ENCODE measurements at places on chromosomes 7 and 10.
A peak's percentile ranks its signal among the peaks of the same experiment; 100 is the strongest.

GRCh38 chr10:48462482-48463020 lies 142.3 kb downstream of the ARHGAP22 start:
- DNase-seq = no peak

DNA sequence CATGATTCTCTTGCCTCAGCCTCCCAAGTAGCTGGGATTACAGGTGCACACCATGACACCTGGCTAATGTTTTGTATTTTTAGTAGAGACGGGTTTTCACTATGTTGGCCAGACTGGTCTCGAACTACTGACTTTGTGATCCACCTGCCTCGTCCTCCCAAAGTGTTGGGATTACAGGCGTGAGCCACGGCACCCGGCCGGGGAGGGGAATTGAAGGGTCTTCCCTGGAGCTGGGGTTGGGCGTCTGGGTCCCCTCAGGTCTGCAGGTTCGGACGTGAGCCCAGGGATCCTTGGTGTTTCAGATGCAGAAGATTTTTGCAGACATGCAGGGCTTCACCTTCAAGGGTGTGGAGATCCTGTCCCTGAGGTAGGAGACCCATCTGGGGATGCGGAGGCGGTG lies 6.0 kb upstream of the MUC12 start:
- no peak for DNase-seq

- DNase-seq = no peak
Measured at GRCh38 chr10:46282842-46283574, 3.8 kb upstream of the ANTXRL start.

GRCh38 chr10:101897633-101898032 lies 54.0 kb upstream of the KCNIP2 start:
- no peak for DNase-seq

GRCh38 chr7:43569424-43569823 lies 13.5 kb upstream of the STK17A start:
- DNase-seq = no peak

- DNase-seq = no peak
Measured at GRCh38 chr10:89516149-89516832, 19.1 kb downstream of the SLC16A12 start.

DNA sequence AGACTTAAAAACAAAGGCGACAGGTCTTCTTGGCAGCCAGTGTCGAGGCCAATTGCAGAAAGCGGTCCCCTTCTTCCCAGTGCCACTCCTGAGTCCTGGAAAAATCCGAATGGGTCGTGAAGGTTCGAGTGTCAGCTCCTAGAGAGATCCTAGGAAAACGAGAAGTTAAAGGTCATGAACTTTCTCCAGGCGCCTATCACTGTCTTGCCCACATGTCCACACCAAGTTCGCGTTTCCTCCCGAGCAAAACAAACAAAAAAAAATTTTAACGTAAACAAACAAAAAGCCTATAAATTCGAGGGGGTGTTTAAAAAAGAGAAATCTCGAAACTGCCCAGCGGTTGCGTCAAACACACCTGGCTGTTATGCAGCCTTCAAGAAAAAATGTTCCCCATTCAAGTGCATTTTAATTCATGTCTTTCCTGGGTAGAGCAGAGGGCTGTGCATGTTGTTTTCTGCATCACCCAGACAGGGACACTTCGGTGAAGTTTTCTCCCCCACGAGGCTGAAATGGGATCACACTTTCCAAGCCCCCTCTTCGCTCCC lies 1.5 kb downstream of the ARHGAP21 start:
- DNase-seq = peak; percentile 59

DNA sequence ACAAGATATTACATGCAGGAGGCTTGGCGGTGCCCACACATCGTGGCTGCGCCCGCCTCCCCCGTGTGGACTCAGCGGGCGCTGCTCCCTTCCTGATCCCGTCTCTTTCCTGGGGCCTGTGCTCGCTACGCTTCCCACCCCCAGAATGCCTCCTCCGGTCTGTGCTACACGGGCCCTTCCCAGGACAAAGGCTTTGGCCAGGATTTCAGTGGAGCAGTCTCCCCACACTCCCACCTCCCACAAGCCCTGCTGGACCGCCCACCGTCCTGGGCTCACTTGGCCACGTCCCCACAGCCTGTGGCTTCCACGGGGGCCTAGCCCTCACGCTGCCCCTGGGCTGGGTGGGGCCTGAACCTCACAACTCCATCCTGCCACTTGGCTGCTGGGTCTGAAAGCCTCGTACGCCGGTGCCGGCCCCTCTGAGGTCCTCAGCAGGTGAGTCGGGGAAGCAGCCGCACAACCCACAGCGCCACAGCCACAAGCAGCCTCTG lies 17.3 kb downstream of the CFAP46 start:
- DNase-seq = no peak

DNA sequence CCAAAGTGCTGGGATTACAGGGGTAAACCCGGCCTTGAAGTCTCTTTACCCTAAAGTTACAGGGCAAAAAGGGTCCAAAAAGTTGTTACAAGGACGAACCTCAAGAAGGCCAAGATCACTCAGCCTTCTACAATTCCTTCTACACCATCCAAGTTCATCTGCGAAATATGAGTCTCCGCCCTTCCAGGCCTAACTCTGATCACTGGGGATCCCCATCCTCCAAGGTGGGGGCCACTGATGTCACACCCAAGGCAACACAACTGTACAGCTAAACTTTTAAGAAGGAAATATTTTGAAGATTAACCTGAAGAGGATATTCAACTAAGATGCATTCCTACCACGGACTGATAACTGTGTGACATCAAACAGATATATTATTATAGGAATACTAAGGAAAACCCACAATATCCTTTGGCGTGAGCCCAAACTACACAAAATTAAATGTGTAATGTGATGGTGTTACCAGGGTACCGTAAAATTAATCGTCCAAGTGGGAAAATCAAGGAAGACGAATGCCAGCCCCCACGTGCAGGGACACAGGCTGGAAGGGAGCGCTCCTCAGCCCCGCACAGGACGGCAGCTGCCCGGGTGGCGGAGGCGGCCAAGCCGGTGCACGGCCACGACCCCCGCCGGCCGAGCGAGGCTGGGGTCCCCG lies 1.0 kb downstream of the PAXIP1 start:
- no peak for DNase-seq

GRCh38 chr10:70053841-70054288 lies 1.2 kb downstream of the MACROH2A2 start:
- DNase-seq = no peak

- no peak for DNase-seq
Measured at GRCh38 chr10:516764-517163, 172.7 kb downstream of the DIP2C start.

GRCh38 chr7:36732806-36733205 lies 8.5 kb upstream of the AOAH start:
- no peak for DNase-seq

DNA sequence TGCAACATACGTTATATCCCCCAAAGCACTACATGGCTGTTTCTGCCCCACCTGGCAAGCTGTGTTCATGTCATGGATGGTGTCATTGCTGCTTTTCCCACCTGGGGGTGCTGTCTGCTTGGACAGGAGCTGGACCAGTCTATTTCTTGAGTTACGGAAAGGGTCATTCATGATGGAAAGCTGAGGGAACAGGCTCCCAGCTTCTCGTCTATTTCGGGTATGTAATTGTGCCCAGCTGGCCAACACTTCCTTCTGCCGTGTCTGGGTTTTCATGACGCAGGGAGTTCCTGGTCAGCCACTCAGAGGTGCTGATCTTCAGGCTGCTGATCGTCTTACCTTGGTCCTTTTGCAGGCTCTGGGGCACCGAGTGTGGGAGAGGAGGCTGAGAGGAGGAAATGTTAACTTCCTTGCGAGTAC lies 8.6 kb downstream of the BTBD16 start:
- DNase-seq = no peak

DNA sequence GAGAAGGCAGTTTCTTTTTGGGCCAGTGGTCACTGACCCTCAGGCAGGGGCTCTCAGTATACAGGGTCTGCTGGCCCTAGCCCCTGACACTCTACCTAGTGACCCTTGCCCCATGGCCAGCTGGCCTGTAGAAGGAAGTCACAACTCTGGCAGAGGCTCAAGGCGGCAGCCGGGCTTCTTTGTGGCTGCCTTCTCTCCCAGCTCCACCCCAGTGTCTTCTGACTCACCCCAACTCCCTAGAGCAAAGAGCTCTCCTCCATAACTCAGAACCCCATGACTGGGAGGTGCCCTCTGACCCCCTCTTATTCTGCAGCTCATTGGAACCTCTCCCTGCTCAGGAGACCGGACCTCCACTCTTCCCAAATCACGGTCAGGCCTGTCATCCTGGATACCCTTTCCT lies 358.2 kb downstream of the FGFR2 start:
- no peak for DNase-seq

DNA sequence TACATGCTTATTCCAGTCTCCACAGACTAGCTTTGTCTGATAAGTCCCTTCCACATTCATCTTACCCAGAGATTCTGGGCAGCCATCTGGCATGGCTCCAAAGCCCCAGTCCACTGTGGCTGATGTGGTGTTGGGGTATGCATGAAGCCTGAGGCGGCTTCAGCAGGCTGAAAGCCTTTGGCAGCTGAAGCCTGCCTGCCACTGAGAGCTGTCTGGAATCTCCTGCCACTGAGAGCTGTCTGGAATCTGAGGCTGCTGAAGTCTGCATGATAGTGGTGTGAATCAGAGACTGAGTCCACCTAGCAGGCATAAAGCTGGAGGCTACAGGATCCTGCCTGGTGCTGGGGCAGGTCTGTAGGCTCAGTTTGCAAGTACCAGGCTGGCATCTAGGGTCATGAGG lies 87.1 kb downstream of the DYNC1I1 start:
- no peak for DNase-seq

GRCh38 chr7:157397036-157397720 lies 60.4 kb downstream of the DNAJB6 start:
- no peak for DNase-seq

DNA sequence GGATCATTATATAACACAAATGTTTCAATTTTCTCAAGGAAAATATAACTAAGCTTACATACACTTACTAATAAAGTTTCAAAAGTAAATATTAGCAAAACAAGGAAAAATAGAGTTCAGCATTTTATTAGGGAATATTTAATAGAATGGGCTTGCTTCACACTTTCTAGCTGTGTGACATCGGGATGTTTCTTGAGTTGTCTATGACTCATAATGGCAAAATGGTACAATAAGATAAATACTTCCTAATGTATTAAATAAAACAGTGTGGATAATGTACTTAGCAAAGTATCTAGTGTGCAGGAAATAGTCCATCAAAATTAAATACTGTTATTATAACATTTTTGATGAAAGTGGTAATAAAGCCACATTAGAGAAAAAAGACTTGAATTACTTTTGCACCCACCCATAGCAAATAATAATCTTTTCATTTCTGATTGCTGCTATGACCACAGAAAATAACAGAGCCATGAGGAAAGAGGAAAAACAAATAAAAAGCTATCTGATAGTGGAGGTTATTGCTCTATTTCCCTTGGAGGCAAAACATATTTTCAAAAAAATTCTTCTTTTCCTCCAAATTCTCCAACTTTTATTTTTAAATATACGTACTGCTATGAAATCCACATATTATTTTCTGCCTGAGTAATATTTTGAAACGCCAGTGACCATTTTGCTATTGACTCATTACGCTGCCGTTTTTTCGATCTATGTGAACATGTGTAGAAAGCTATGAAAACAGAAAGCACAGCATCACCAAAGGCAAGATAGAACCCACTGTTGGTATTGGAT lies 272.9 kb upstream of the KLF6 start:
- no peak for DNase-seq

- peak; percentile 95 for DNase-seq
Measured at GRCh38 chr10:31083765-31084184, 52.1 kb upstream of the ZNF438 start.

- DNase-seq = peak; percentile 74
Measured at GRCh38 chr7:32905175-32905662, 13.7 kb upstream of the KBTBD2 start.

DNA sequence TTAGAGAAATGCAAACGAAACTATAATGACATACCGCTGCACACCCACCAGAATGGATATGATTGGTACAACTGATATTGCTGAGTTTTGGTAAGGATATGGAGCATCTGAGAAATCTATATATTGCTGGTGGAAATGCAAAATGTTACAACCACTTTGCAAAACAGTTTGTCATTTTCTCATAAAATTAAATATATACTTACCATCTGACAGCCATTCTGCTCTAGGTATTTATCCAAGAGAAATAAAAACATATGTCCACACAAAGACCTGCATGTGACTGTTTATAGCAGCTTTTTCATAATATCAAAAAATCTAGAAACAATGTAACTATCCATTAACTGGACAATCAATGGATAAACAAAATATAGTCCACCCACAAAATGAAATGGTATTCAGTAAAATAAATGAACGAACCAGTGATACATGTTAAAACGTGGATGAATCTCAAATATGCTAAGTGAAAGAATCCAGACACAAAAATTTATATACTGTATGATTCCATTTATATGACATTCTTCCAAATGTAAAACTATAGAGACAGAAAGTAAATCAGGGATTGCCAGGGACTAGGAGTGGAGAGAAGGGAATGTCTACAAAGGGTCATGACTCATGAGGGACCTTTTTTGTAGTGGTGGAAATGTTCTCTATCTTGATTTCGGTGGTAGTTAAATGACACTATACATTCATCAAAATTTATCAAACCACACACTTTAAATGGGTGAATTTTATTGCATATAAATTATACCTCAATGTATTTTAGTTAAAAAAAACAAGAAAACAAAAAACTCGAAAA lies 312.0 kb upstream of the GLI3 start:
- no peak for DNase-seq

DNA sequence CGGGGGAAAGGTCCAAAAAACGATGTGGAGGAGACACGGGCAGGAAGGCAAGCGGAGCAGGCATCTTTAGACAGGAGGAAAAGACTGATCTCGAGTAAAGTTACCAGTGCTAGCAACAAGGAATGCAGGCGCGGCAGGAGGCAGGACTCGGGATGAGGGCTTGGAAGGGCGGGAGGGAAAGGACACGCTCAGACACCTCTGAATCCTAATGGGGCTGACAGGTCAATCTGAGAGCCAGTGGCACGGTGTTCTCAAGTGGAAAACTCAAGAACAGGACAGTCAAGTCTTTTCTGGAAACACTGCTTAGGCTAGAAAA lies 155.3 kb upstream of the COBL start:
- no peak for DNase-seq

GRCh38 chr7:94559972-94560371 lies 50.4 kb downstream of the CASD1 start:
- DNase-seq = no peak

- DNase-seq = no peak
Measured at GRCh38 chr10:97651773-97652172, 11.3 kb downstream of the PI4K2A start.

DNA sequence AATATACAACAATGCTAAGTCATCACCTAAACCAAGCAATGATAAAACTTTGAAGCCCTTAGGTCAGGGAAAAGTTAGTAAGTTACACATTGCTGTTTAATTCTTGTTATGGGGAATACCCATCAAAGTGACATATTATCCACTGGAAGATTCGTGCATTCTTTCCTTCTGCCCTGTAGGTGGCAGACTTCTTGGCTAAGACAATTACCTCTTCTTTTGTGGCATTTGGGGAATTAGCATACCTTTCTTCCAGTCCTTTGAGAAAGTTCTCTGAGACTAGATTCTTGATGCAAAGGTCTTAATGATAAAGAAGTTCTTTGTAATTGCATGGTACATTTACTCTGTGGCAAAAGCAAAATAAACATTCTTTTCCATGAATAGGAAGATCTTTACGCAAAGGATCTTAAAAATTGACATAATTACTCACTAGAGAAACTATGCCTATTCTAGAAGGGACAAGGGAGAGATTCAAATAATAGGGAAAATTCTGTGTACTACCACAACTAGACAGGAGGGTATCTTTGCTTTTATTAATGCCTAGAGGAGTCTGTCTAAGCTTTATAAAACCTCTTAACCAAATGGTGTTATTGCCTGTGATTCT lies 395.9 kb downstream of the GRM8 start:
- peak; percentile 33 for DNase-seq

Measured in Kasumi-1 (cell line).